Sigmoid colon (tissue), 7 donors: ENCODE measurements at places on chromosomes 7 and 10. TPM values are rescaled to one million over a fixed set of nuclear protein-coding genes. Genes with fewer than 3 reads are reported as not detected.

OR2A42 gene
- not detected for total RNA-seq

NPY gene
- total RNA-seq: 6.5 TPM

DNA sequence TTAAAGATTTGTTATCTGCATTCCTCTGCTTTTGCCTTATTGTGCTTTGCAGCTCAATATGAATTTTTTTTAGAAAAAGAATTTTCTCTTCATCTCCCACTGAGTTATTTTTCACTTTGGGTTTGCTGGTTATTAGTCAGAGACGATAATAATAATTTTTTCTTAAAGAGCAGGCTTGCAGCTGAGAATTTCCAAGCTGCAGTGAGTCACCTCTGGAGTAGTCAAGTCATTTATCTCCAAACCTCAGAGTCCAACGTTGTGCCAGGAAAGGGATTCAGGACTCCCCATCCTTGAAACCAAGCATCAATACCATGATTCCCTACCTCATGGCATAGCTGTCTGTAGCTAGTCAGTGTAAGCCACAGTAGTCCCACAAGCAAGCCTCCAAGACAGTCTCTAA is 15.2 kb upstream of the EGR2 start:
- H3K4me1 ChIP-seq: no peaks in the 10 kb centered on the region
- no peak overlapping the region for H3K27ac ChIP-seq
- H3K4me3 ChIP-seq: no peak overlapping the region
- H3K36me3 ChIP-seq: no peaks in the 10 kb centered on the region

- no peaks in the 10 kb centered on the region for H3K36me3 ChIP-seq
- H3K27ac ChIP-seq: no peak overlapping the region
- no peak overlapping the region for H3K4me3 ChIP-seq
These were observed 85.4 kb upstream of the CHCHD3 start for GRCh38 chr7:133167300-133167699.

DNA sequence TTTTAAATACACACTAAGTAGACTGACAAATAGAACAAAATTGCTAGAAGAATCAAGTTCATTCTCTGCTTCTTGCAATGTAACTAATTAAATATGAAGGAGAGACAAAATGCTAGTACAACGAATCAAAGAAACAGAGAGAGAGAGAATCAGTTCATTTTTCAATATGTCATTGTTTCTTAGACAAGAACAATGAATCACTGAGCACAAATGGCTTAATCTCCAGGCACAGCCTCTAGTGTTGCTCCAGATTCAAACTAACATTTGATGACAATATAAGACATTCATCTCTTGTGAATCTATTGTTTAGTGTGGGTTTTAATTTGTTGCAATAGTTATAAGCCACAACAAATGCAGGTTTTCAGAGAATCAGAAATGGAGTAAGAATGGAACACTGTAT is 357.4 kb upstream of the TMEM229A start:
- H3K4me1 ChIP-seq: no peaks in the 10 kb centered on the region
- H3K27me3 ChIP-seq: no peaks in the 10 kb centered on the region
- H3K36me3 ChIP-seq: no peaks in the 10 kb centered on the region
- DNase-seq: no peak
- H3K4me3 ChIP-seq: no peak overlapping the region
- no peak overlapping the region for H3K27ac ChIP-seq

- no peak overlapping the region for H3K27ac ChIP-seq
- DNase-seq: no peak
- no peaks in the 10 kb centered on the region for H3K27me3 ChIP-seq
- no peak overlapping the region for H3K4me3 ChIP-seq
- H3K4me1 ChIP-seq: no peaks in the 10 kb centered on the region
These were observed 362.9 kb upstream of the ZNF32 start for GRCh38 chr10:44011603-44011981.

DNA sequence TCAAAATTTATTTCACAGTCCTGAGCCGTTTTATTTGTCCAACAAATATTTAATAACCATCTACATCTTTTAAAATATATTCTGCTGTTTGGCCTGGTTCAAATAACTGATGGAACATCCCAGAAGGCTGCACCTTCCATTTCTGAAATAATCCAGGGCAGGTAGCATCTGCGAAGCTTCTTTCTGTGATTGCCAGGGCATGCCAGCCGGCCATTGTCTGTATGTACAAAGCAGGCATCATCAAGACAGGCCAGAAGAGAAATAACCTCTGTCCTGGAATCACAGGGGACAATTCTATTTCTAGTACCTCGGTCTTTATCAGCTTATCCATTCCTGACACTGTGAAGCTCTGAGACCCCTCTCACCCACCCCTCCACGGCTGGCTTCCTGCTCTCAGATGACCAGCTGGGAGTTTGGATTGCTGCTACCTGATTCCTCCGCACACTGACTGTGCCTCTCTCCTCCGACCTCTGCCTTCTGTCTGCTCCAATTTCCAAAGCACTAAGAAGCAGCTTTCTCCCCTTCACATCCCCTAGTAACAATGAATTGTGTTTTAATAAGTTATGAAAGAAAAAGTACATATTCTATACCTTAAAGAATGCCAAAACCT is 8.0 kb downstream of the DGKI start:
- H3K27me3 ChIP-seq: peaks cover 6% of the 10 kb centered on the region
- H3K36me3 ChIP-seq: no peaks in the 10 kb centered on the region
- H3K4me1 ChIP-seq: no peaks in the 10 kb centered on the region
- no peak overlapping the region for H3K27ac ChIP-seq
- no peak for DNase-seq
- H3K4me3 ChIP-seq: no peak overlapping the region

NAT16 gene
- total RNA-seq: not detected

ANK3 gene
- 76.3 TPM for total RNA-seq

DNA sequence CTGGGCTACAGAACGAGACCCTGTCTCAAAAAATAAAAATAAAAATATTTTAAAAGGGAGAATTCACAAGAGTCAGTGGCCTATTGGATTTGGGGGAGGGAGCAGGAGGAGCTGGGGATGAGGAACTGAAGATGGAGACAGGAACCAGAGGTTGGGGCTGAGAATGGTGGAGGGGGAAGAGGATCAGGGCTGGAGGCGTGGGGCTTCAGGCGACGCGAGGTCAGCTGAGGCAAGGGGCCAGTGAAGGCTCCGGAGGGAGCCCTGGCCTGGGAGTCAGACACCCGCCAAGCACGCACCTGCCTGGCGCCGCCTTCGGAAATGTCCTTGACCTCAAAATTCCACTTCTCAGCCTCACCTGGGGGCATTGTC is 671 bp upstream of the CLEC2L start:
- peaks cover 12% of the 10 kb centered on the region for H3K4me1 ChIP-seq
- peaks cover 40% of the 10 kb centered on the region for H3K27me3 ChIP-seq
- H3K4me3 ChIP-seq: no peak overlapping the region
- DNase-seq: no peak
- H3K36me3 ChIP-seq: no peaks in the 10 kb centered on the region
- no peak overlapping the region for H3K27ac ChIP-seq

UTF1 gene
- not detected for total RNA-seq

TCAF2 gene
- total RNA-seq: 0.82 TPM

- no peaks in the 10 kb centered on the region for H3K36me3 ChIP-seq
- no peaks in the 10 kb centered on the region for H3K4me1 ChIP-seq
- no peaks in the 10 kb centered on the region for H3K27me3 ChIP-seq
- H3K27ac ChIP-seq: no peak overlapping the region
These were observed 158.0 kb downstream of the CDH23 start for GRCh38 chr10:71554671-71555070.

CYP2C19 gene
- total RNA-seq: not detected

DNA sequence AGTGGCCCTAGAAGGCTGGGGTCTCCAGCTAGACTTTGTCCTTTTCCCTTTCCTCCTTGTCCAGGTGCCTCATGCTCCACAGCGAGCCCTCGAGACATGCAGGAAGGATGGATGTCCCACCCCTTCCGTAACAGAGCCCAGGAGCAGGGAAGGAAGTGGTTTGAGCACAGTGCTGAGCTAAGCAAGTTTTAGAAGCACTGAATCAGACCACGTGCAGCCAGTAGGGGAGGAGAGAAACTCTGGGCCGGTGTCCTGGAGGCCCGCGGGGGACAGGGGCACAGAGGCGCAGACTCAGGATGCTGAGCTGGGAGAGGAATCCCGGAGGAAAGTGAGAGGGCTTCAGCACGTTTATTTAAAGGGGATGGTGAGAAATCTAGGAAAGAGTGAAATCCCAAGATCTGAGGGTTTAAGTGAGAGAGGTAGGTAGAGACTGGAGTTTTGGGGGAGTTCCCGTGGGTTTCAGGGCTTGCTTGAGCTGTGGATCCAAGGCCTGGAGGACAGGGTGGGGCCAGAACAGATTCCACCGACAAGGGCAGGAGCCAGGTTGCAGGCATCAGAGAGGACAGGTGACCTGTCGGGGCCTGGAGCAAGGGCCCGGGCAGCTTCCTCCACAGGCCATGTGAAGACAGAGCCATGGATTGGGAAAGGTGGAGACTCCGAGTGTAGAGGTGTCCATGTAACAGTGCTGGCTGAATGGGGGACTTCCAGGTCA is 4.4 kb upstream of the IRF5 start:
- H3K36me3 ChIP-seq: no peaks in the 10 kb centered on the region
- no peak overlapping the region for H3K27ac ChIP-seq
- peaks cover 10% of the 10 kb centered on the region for H3K4me1 ChIP-seq
- peak; percentile 75 for DNase-seq

DNA sequence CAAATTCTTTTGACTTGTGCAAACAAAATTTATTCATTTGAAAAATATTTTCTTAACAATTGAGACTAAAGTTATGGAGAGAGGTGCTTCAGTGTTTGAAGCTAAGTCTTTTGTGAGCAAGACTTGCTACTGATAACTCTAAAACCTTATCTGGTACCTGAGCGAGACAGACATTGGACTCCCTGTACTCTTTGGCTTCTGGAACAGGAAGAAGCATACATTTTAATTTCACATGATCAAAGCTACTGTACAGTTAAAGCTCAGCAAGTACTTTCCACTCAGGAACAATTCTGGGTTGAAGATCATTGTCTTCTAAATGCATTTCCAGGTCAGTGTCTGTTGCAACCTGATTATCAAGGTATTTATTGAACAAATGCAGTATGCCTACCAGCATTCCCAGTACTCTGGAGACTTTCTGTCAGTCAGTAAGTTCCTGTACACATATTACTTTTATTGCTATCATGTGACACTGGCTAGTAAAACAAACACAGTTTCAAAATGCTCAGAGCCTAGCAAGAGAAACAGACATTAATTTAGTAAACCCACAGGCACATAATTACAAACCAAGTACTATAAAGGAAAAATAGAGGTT is 42.4 kb downstream of the CABCOCO1 start:
- no peaks in the 10 kb centered on the region for H3K36me3 ChIP-seq
- DNase-seq: no peak
- H3K4me1 ChIP-seq: peaks cover 5% of the 10 kb centered on the region
- H3K4me3 ChIP-seq: no peak overlapping the region
- no peaks in the 10 kb centered on the region for H3K27me3 ChIP-seq
- H3K27ac ChIP-seq: no peak overlapping the region

AQP1 gene
- 114 TPM for total RNA-seq

CFAP46 gene
- 1.7 TPM for total RNA-seq

DNA sequence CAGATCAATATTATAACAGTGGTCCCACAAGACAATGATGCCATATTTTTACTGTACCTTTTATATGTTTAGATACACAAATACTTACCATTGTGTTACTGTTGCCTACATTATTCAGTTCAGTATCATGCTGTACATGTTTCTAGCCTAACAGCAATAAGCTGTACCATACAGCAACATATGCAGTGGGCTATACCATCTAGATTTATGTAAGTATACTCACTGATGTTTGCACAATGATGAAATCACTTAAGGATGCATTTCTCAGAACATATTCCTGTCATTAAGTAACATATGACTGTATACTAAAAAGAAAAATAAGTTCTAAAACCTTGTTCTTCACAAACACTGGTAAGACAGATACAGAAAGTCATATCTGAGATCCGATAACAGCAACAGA is 468.6 kb upstream of the SEMA3A start:
- no peaks in the 10 kb centered on the region for H3K4me1 ChIP-seq
- no peaks in the 10 kb centered on the region for H3K27me3 ChIP-seq
- H3K4me3 ChIP-seq: peak overlapping the region; percentile 19

CDC14C gene
- not detected for total RNA-seq

PPP1R17 gene
- total RNA-seq: not detected

PRSS37 gene
- not detected for total RNA-seq

DNA sequence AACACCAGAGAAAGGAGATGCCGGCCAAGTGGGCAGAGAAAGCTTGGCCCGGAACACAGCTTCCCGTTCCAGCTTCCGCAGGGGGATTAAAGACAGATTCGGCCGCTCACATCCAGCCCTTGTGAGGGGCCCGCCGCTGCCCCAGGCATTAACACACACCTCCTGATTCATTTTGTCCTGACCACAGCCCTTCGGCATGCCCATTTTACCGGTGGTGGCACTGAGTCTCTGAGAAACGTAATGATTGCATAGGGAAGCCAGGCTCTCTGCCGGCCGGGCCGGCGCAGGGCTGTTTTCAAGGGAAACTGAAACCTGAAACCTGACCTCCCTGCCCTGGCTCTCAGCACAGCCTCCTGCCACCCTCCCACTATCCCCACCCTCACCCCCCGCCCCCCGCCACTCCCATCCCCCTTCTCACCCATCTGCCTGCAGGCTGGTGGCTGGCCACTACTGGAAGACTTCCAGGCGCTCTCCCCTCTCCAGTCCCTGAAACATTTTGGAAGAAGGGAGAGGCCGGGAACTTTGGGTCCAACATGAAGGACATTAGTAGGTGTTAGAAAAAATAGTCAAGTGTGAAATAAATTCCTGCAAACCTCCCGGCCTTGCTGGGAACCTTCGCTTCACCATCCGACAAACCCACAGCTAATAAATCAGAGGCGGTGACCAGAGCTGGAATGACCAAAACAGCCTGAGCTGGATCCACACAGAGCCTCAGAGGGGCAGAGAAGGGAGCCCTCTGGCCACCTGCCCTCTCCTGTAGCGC is 83.5 kb upstream of the CUX1 start:
- DNase-seq: no peak
- no peaks in the 10 kb centered on the region for H3K27me3 ChIP-seq
- peak overlapping the region; percentile 45 for H3K4me3 ChIP-seq
- peaks cover 17% of the 10 kb centered on the region for H3K4me1 ChIP-seq

GRCh38 chr7:105521027-105521716 is 899 bp downstream of the PUS7 start:
- DNase-seq: peak; percentile 78
- H3K4me1 ChIP-seq: peaks cover 16% of the 10 kb centered on the region
- no peaks in the 10 kb centered on the region for H3K36me3 ChIP-seq
- peak overlapping the region; percentile 95 for H3K27ac ChIP-seq

MRPS33 gene
- 14.7 TPM for total RNA-seq

DNA sequence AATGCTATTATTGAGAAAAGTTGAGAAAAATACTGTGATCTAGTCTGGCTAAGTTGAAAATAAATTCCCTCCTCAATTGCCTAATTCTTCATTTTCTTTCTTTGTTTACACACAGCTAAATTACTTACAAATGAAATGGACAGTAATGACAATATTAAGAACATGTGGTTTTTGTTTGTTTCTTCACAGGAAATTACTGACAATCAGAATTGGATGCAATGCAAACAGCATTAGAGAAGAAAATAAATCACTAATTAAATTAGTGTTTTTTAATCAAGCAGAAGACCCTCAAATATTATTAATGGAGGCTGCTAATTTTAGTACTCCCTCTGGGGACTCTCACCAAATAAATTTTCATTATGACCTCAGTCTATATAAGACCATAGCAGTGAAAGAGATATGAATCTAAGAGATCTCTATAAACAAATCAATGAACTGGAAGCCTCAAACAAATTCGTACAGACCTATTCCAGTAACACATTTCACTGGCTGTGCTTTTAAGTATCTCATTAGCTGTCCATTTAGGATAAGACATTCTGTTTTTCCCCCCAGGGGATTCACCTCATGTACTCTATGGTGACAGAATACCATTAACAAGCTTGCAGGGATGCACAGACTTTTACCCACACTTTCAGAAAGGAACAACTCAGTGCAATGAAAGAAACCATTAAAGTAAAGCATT is 202.0 kb upstream of the DGKB start:
- no peak for DNase-seq
- no peak overlapping the region for H3K4me3 ChIP-seq
- no peaks in the 10 kb centered on the region for H3K36me3 ChIP-seq
- no peaks in the 10 kb centered on the region for H3K27me3 ChIP-seq
- H3K27ac ChIP-seq: no peak overlapping the region
